ENCODE measurements at places on chromosomes 2 and 18. TPM values are rescaled to one million over a fixed set of nuclear protein-coding genes. Genes with fewer than 3 reads are reported as not detected.
A peak's percentile ranks its signal among the peaks of the same experiment; 100 is the strongest.

DNA sequence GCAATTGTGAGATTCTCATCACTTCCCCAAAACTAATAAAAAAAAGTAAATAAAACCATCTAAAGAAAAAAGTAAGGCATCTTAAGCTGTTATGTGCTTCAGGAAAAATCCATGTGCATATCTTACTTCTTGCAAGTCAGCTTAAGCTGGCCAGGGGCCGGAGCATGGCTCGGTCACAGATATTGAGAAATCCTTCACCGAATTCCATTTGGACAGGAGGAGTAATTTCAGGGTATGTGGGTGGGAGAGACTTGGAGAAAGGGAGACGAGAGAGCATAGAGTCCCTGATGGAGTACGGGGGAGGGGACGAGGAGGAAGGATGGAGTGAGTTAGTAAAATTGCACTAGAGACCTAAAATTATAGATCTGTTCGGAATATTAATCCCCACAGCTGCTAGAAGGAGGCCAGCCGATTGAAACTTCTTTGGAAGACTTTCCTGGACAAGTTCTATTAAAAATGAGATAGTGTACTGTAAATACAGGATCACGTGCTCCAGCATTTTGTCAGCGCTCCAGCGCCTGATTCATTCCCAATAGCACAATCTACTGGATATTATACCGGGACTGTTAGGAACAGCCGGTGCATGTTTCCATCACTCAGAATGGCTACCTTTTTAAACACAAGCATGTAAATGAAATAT lies 438.5 kb downstream of the ZNF516 start:
- DNase-seq, result peak; percentile 90

DNA sequence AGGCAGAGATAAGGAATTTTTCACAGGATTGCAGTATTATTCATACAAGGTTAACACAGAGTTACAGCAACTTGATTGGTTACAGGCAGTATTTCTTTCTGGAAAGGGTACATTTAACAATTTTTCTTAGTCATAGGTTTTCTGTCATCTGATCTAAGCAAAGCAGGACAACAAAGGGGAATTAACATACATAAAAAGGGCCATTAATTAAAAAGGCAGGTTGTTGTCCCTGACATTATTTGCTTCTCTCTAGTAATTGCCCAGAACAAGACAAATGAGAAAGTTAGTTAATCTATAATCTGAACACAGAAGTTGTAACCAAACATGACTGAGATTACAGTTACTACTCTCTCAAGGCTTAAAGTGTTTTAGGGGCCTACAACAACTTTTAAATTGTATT lies 291.4 kb upstream of the LRRTM4 start:
- no peak for DNase-seq

The STPG4 gene
- polyA plus RNA-seq, result not detected

The PROKR1 gene
- polyA plus RNA-seq, result 2.1 TPM

- DNase-seq, result no peak
Measured at GRCh38 chr18:48949606-48950535, 894 bp downstream of the SMAD7 start.

GRCh38 chr2:112906276-112906675 lies 4.7 kb upstream of the IL37 start:
- no peak for DNase-seq

Data from hindlimb muscle (tissue), 1 donor.